ENCODE measurements at places on chromosomes 16 and 17. TPM values are rescaled to one million over a fixed set of nuclear protein-coding genes. Genes with fewer than 3 reads are reported as not detected.

RRAD gene
- 0.80 TPM for total RNA-seq

TPSD1 gene
- not detected for total RNA-seq

GRCh38 chr16:66899945-66900710 is 18.6 kb downstream of the CDH16 start:
- no peak overlapping the region for H3K27ac ChIP-seq
- H3K27me3 ChIP-seq = no peaks in the 10 kb centered on the region

DNA sequence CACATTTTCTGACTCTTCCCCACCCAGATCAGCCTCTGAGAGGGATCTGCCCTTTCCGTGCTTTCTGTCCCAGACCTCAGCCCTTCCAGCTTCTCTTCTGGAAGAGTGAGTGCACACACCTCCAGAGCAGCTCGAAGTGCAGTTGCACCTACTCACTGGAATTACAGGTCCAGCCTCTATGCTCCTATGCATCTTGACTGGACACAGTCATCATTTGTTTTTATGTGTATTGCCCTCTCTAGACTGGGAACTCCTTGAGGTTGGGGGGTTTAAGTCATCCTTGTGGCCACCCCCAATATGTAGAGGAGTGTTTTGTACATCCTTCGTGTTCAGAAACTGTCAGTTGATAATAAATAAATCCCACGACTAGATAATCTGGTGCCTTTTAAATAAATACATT is 81.9 kb downstream of the CDK5R1 start:
- H3K27me3 ChIP-seq = no peaks in the 10 kb centered on the region
- H3K4me3 ChIP-seq = no peak overlapping the region
- no peak for DNase-seq
- H3K4me1 ChIP-seq = peaks cover 6% of the 10 kb centered on the region
- no peak overlapping the region for H3K27ac ChIP-seq
- no peaks in the 10 kb centered on the region for H3K36me3 ChIP-seq

DNA sequence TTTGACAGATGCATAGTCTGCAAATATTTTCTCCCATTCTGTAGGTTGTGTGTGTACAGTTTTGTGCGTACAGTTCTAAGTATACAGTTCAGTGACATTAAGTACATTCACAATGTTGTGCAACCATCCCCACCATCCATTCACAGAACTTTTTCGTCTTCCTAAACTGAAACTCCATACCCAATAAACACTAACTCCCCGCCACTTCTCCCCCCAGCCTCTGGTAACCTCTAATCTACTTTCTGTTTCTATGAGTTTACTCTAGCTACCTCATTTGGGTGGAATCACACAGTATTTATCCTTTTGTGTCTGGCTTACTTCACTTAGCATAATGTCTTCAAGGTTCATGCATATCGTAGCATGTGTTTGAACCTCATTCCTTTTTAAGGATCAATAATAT is 14.3 kb downstream of the PIK3R5 start:
- peaks cover 14% of the 10 kb centered on the region for H3K27me3 ChIP-seq
- H3K4me3 ChIP-seq = no peak overlapping the region

GRCh38 chr16:53219795-53220454 is 165.1 kb downstream of the CHD9 start:
- DNase-seq = no peak
- no peaks in the 10 kb centered on the region for H3K4me1 ChIP-seq
- H3K27me3 ChIP-seq = no peaks in the 10 kb centered on the region
- H3K36me3 ChIP-seq = peaks cover 2% of the 10 kb centered on the region

- H3K36me3 ChIP-seq = no peaks in the 10 kb centered on the region
- H3K4me1 ChIP-seq = no peaks in the 10 kb centered on the region
- no peak overlapping the region for H3K4me3 ChIP-seq
These were observed 51.8 kb downstream of the CA10 start for GRCh38 chr17:52106638-52107261.

DNA sequence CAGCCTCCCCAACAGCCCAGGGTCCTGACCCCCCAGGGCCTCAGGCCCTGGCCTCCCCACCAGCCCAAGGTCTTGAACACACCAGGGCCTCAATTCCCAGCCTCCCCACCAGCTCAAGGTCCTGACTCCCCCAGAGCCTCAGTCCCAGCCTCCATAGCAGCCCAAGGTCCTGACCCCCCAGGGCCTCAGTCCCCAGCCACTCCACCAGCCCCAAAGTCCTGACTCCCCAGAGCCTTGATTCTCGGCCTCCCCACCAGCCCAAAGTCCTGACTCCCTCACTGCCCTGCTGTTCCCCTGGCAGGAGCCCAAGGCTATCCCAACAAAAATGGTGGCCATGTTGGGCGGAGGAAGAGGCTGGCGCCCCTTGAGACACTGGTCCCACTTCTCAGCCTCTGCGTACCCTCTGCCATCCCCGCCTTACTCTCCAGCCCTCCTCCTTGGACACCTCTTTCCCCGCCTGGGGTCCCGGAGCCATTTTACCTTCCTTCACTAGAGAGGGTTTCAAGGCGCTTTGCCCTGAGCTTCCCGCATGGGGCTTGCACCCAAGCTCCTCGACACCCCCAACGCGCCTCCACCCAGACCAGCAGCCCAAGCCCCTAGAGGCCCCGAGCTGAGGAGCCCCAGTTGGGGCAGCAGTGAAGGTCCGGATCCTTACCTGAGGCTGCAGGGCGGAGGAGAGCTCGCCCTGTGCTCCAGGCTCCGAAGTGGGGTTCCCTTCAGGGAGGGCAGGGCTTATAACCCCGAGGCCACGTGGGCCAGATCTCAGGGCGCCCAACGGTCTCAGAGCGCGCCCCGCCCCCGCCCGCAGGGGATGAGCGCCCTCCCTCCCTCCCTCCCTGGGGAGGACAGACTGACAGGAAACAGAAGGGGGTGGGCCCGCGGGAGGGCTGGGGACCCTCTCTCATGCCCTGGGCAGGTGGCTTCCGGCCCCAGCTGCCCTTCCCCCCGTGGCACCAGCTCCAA is 3.5 kb upstream of the TSPOAP1 start:
- no peak overlapping the region for H3K27ac ChIP-seq
- peaks cover 7% of the 10 kb centered on the region for H3K27me3 ChIP-seq
- peaks cover 57% of the 10 kb centered on the region for H3K4me1 ChIP-seq
- no peak for DNase-seq

DNA sequence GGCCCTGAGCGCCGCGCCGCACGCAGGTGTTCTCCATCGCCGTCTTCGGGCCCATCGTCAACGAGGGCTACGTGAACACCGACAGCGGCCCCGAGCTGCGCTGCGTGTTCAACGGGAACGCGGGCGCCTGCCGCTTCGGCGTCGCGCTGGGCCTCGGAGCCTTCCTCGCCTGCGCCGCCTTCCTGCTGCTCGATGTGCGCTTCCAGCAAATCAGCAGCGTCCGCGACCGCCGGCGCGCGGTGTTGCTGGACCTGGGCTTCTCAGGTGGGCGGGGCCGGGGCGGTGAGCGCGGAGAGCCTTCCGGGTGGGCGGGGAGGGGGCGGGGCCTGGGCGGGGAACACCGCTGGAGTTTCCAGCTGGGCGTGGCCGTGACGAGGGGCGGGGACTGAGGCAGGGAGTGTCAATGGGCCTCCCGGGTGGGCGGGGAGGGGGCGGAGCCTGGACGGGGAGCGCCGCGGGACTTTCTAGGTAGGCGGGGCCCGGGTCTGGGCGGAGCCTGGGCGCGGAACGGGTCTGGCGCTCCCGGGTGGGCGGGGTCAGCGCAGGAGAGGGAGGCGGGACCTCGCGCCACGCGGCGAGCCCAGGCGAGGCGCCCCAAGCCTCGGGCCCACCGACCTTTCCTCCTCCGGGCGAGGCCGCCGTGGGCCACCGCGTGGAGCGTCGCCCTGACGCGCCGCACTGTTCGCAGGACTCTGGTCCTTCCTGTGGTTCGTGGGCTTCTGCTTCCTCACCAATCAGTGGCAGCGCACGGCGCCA is 2.4 kb downstream of the SYNGR3 start:
- peaks cover 48% of the 10 kb centered on the region for H3K4me1 ChIP-seq
- DNase-seq = no peak
- peaks cover 8% of the 10 kb centered on the region for H3K27me3 ChIP-seq
- H3K27ac ChIP-seq = no peak overlapping the region
- no peaks in the 10 kb centered on the region for H3K36me3 ChIP-seq

DNA sequence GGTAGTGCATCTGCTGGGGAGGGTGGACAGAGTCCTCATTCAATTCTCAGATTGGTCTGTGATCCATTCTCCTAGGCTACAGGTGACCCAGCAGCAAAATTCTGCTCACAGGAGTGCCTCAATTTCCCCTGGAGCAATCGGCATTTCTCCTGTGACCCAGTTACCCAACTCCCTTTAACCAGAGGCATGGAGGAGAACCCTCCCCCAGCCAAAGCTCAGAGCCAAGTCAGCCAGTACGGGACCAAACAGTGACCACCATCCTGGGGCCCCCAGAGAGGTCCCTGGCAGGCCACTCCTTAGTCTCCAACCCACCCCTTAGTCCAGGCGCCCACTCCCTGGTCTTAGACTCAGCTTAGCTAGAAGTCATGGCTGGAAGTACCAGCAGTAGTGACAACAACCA is 75.6 kb downstream of the DYNLRB2 start:
- no peak overlapping the region for H3K27ac ChIP-seq
- no peaks in the 10 kb centered on the region for H3K27me3 ChIP-seq
- H3K36me3 ChIP-seq = no peaks in the 10 kb centered on the region
- DNase-seq = no peak

DNA sequence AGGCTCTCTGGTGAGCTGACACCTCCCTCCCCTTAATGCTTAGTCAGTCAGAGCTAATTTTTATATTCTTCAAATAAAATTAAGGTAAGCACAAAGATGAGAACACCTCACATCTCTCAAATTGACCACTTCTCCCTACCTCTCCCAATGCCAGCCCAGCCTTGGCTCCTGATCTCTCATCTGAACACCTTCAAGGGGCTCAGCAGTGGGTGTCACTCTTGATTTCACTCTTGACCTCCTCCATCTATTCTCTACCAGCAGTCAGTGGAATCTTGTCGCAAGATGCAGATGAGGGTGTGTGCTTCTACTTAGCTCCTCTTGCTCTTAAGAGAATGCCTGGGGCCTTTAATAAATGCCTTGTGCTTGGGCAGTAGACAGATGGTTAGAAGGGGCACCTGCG is 309.0 kb upstream of the IRX3 start:
- H3K27me3 ChIP-seq = peaks cover 29% of the 10 kb centered on the region
- no peaks in the 10 kb centered on the region for H3K36me3 ChIP-seq
- H3K27ac ChIP-seq = no peak overlapping the region
- no peak overlapping the region for H3K4me3 ChIP-seq
- no peaks in the 10 kb centered on the region for H3K4me1 ChIP-seq

All from HepG2 (cell line).